ENCODE measurements at places on chromosomes 7 and 10.

- DNase-seq, result no peak
Observed at GRCh38 chr7:47373871-47374451, 207.9 kb downstream of the TNS3 start.

- DNase-seq, result no peak
Observed at GRCh38 chr10:87915989-87916388, 52.6 kb downstream of the PTEN start.

- no peak for DNase-seq
Observed at GRCh38 chr7:100342765-100343164, 15.2 kb upstream of the PILRB start.

- DNase-seq, result no peak
Observed at GRCh38 chr10:61663466-61663865, 737 bp downstream of the CABCOCO1 start.

- DNase-seq, result no peak
Observed at GRCh38 chr10:84525120-84525806, 196.9 kb downstream of the CCSER2 start.

DNA sequence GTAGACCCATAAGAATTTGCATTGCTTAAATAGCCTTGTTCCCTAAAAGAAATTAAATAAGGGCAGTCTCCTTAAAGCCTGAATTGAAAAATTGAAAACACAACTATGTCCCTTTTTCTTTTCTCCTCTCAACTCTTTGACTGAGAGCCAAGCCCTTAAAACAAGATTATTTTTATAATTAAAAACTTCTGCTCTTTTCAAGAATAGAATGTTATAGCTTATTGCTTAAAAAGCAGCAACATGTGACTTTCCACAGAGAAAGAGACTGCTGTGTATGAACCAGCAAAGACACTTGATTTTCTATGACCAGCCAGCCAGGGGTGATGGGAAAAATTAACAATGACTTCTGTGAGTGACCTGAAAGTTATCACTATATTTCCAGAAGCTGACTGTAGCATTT lies 295.2 kb upstream of the CELF2 start:
- no peak for DNase-seq

GRCh38 chr10:79137826-79138225 lies 69.1 kb downstream of the ZMIZ1 start:
- DNase-seq, result peak; percentile 27

- DNase-seq, result no peak
Observed at GRCh38 chr10:3009341-3009740, 58.0 kb upstream of the PFKP start.

- DNase-seq, result no peak
Observed at GRCh38 chr10:130459851-130460490, 323.8 kb downstream of the GLRX3 start.

DNA sequence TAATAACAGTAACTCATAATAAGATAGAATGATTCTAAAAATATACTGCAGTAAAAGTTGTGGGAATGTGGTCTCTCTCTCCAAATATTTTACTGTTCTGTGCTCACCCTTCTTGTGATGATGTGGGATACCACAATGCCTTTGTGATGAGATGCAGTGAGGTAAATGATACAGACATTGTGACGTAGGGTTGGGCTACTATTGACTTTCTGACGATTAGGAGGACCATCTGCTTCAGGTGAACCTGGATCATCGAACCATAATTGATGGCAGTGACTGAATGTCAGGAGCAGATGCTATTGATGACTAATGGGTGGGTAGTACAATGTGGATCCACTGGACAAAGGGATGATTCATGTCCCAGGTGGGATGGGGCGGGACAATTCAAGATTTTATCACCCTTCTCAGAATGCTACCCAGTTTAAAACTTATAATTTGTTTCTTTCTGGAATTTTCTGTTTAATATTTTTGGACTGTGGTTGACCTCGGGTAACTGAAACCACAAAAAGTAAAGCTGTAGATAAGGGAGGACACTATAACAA lies 73.9 kb upstream of the ARMC3 start:
- DNase-seq, result no peak

- no peak for DNase-seq
Observed at GRCh38 chr10:127451628-127452027, 97.5 kb upstream of the NPS start.

DNA sequence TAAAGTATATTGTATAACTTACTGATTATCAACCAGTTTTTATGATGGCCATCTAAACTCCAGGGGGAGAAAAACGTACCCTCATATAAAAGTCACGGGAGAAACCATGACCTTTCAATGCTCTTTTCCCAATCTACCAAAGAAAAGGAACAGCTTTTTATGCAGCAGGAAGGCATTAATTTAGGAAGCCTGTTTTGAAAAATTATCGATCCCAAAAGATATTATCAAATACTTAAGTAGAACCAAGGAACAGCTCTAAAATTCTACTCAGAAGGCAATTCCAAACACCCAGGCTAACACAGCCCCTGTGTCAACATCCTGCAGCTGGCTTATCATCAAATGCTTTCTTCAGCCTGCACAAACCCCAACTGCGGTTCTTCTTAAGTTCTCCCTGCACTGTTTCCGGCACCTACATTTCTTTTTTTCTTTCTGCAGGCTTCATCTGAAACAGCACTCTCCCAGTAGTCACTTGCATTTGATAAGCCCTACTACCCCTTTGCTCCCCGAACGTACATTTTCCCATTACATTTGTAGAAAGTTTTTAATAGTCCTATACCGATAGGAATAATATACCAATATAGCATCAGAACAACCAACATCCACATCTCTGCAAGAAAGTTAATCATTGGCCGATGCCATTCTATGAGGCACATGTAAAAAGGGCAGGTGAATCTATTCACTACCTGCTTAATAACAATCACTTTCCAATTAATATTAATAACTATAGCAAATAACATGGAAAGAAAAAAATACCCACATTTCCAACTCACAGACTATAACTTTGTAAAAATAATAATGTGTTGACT lies 47.9 kb downstream of the PIP4K2A start:
- peak; percentile 86 for DNase-seq
